ENCODE measurements at places on chromosomes 2 and 18.
A peak's percentile ranks its signal among the peaks of the same experiment; 100 is the strongest.

DNA sequence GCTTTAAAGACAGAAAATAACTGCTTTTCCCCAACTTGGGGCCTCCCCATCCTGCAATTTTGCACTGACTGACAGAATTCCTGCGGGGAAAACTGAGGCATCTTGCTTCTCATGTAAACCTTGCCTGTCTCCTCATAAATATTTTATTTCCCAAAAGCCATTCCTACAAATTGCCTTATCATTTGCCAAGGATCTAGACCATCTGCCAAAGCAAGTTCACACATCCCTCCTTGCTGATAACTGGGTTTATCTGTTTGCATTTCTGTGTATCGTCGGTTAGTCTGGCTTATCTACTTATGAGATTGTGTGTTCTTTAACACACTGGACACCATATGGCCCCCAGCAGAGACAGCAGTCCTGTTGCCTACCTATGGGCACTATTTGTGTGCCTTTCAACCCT is 3.0 kb upstream of the CNGA3 start:
- no peak for DNase-seq

DNA sequence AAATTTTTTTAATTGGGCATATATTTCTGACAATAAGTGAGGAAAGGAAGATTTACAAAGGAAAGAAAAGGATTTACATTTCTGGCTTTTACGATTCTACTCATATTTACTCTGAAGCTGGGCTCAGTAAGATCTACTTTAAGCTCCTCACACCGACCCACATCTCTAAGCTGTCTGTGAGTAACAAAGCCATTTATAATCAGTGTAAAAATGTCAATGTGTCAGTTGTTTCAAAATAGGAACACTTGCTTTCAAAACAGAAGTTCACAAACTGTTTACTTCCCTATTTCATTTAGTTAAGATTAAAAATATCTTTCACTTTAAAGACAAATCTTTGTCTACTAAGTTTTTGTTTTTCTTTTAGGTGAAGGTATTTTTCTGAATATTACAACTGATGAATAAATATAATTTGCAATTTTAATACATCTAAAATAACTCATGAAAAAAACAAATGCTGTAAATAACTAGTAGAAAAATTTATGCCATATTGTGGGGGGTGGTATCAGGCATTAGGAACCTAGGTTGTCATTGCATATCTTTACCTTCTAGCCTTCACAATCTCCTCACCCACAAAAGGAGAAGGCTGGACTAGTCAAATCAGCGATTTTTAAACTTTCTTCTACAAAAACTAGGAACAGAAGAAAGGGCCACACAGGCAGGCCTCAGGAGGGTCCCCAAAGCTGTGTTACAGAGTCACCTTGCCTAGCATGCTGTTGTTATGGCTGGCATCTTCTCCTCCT is 64.5 kb downstream of the TMEM131 start:
- no peak for DNase-seq

- no peak for DNase-seq
Observed at GRCh38 chr2:236764716-236765115, 195.1 kb downstream of the ACKR3 start.

- DNase-seq: no peak
Observed at GRCh38 chr2:18319987-18320386, 240.5 kb downstream of the RDH14 start.

GRCh38 chr18:52652391-52652790 is 312.4 kb downstream of the DCC start:
- DNase-seq: no peak

DNA sequence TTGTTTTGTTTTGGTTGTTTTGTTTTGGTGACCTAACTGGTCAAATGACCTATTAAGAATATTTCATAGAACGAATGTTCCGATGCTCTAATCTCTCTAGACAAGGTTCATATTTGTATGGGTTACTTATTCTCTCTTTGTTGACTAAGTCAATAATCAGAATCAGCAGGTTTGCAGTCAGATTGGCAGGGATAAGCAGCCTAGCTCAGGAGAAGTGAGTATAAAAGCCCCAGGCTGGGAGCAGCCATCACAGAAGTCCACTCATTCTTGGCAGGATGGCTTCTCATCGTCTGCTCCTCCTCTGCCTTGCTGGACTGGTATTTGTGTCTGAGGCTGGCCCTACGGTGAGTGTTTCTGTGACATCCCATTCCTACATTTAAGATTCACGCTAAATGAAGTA is at the start of gene TTR:
TSS of gene TTR (plus strand) at position 250 of the 400 bp plus-strand sequence. CDS start at position 276, 26 bp downstream.
- DNase-seq: no peak

DNA sequence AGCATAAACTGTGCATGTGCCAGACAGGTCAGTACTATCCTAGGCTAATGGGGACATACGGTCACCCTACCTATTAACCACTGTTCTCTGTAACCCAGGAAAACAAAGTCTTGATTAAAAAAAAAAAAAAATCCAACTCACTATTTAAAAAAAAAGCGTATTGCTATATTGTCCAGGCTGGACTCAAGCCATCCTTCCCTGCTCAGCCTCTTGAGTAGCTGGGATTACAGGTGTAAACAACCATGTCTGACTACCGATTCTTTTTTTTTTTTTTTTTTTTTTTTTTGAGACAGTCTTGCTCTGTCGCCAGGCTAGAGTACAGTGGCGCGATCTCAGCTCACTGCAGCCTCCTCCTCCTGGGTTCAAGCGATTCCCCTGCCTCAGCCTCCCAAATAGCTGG is 11.6 kb downstream of the ATAD2B start:
- no peak for DNase-seq

DNA sequence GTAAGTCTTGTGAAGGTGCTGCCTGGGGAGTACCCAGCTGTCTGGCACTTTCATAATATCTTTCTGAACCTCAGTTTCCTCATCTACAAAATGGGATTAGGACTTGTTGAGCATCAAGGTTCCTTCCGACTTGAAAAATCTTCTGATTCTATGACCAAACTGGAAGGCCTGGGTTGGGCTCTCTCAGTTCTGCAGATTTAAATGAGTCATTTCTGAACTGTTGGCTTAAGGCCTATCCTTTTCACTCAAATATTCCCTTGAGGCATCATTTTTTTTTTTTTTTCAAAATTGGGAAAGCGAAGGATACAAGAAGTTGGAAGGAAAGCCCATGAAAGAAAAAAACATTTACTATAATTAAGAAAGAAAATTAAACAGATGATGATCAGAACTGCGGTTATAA is 40.8 kb upstream of the CYP1B1 start:
- peak; percentile 47 for DNase-seq

DNA sequence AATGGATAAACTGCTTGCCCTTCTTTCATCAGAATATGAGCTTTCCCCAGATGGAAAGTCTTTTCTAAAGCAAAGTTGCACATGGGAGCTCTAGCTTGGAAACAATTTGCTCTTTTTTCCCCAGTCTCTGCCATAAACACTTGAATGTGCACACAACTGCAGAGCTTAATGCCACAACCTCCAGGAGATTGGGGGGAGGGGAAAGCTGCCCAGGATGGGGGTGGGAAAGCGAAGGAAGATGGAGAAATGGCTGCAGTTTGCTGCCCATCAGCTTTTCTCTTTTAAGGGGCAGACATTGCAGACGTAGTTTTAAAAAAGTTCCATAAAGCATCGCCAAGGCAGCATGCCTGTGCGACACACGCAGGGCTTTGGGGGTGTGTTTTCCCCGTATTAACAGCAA is 1.5 kb downstream of the ACKR3 start:
- DNase-seq: no peak

GRCh38 chr2:1854729-1855547 is 110.6 kb upstream of the PXDN start:
- DNase-seq: no peak

GRCh38 chr2:215031321-215031720 is 107.1 kb downstream of the ABCA12 start:
- DNase-seq: no peak
